Neural crest cell (in vitro differentiated cells): ENCODE measurements at places on chromosomes 6 and 20. TPM values are rescaled to one million over a fixed set of nuclear protein-coding genes. Genes with fewer than 3 reads are reported as not detected.

HDGFL1 gene
- total RNA-seq, result not detected in 2 replicates

AVP gene
- not detected in 2 replicates for total RNA-seq

SNRPB gene
- total RNA-seq, result 385 and 391 TPM in 2 replicates

LRRC73 gene
- 2.1 and 2.7 TPM in 2 replicates for total RNA-seq

MMP24 gene
- total RNA-seq, result 2.8 and 2.9 TPM in 2 replicates

- no peaks in the 10 kb centered on the region for H3K27me3 ChIP-seq
- peaks cover 10% of the 10 kb centered on the region for H3K4me1 ChIP-seq
- no peak overlapping the region for H3K4me3 ChIP-seq
- no peak overlapping the region for H3K27ac ChIP-seq
- no peak for DNase-seq
Measured at GRCh38 chr6:159826968-159827647, 27.0 kb downstream of the PNLDC1 start.

DNA sequence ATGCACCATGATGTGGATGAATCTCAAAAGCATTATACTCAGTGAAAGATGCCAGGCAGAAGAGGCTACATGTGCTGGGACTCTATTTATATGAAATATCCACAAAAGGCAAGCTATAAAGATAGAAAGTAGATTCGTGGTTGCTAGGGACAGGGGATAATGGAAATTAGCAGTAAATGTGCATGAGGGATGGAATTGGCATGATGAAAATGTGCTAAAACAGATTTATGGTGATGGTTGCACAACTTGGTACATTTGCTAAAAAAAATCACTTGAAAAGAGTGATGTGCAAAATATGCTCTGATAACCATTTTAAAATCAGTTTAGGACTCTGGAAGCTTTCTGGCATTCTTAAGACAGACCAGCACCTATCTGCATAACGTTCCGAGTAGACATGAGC lies 61.6 kb downstream of the ALDH8A1 start:
- H3K36me3 ChIP-seq, result no peaks in the 10 kb centered on the region
- H3K4me3 ChIP-seq, result no peak overlapping the region
- peaks cover 9% of the 10 kb centered on the region for H3K27me3 ChIP-seq
- H3K27ac ChIP-seq, result no peak overlapping the region
- no peak for DNase-seq
- no peaks in the 10 kb centered on the region for H3K4me1 ChIP-seq

- H3K27ac ChIP-seq, result no peak overlapping the region
- H3K4me3 ChIP-seq, result no peak overlapping the region
- peaks cover 8% of the 10 kb centered on the region for H3K4me1 ChIP-seq
- peaks cover 31% of the 10 kb centered on the region for H3K27me3 ChIP-seq
Measured at GRCh38 chr20:35191419-35192117, 19.7 kb downstream of the PROCR start.

GRCh38 chr6:168411793-168412192 lies 29.2 kb upstream of the SMOC2 start:
- H3K27me3 ChIP-seq, result no peaks in the 10 kb centered on the region
- peaks cover 10% of the 10 kb centered on the region for H3K4me1 ChIP-seq
- no peak overlapping the region for H3K4me3 ChIP-seq
- H3K27ac ChIP-seq, result no peak overlapping the region
- DNase-seq, result no peak
- no peaks in the 10 kb centered on the region for H3K36me3 ChIP-seq

DNA sequence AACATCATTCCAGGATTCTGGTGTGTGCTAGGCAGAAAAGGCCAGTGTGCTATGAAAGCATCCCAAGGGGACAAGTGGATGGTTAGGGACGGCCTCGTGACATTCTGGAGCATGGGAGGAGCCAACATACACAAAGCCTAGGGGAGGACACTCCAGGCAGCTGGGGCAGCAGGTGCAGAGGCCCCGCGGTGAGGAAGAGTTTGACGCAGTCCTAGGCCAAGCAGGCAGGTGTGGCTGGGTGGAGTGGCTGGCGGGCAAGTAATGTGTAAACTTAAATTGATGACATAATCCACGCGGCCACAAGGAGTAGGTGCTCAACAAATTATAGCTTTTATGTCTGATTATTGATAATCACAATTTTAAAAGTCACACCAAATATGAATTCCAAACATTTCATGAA lies 93.6 kb downstream of the TMEM242 start:
- peaks cover 11% of the 10 kb centered on the region for H3K4me1 ChIP-seq
- H3K27me3 ChIP-seq, result peaks cover 44% of the 10 kb centered on the region
- peaks cover 1% of the 10 kb centered on the region for H3K36me3 ChIP-seq
- H3K4me3 ChIP-seq, result no peak overlapping the region
- H3K27ac ChIP-seq, result no peak overlapping the region

DNA sequence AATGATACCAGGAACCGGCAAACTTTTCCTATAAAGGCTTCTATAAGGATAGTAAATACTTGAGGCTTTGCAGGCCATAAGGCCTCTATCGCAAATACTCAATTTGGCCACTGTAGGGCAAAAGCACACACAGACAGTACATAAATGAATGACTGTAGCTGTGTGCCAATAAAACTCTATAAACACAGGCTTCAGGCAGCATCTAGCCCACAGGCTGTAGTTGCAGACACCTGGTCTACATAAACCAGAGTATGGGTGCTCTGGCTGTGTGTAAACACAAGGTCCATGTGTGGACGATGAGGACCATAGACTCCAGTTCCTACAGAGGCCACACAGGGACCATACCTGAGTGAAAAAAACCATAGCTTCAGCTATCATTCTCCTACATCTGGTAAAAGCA lies 52.2 kb downstream of the ZMYND8 start:
- no peak for DNase-seq
- peaks cover 15% of the 10 kb centered on the region for H3K36me3 ChIP-seq
- peaks cover 4% of the 10 kb centered on the region for H3K4me1 ChIP-seq
- H3K27me3 ChIP-seq, result no peaks in the 10 kb centered on the region
- H3K4me3 ChIP-seq, result no peak overlapping the region
